ENCODE measurements at places on chromosomes 6 and 20.

DNA sequence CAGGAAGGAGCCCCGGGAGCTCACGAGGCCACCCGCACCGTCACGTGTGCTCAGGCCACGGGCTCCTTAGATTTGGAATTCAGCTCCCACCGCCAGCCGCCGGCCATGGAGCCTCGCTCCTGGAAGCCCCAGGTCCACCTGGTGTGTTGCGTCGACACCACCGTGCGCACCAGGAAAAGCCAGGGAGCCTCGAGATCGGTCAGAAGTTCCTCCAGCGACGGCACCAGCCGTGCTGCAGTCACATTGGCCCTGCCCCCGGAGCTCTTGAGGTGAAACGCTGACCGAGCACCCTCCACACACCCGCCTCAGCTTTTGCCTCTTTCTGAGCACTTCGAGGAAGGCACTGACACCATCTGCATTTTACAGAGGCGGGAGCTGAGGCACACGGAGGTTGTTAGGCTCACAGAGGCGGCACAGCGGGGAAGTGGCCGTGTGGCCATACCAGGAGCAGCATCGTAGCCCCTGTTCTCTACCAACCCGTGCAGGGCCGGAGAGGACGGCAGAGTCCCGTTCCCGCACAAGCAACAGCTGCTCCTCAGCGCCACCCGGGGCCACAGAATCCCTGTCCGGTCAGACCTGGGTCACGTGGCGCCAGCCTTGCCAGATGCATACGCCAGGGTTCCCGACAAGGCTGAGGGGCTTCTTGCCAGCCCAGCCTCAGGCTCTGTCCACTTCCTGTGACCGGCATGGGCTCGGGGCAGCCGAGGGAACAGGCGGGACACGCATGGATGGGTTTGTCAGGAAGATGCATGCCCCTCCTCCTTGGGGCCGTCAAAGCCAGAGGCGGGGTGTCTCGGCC is 7.6 kb downstream of the NKAIN4 start:
- peak; percentile 56 for DNase-seq

GRCh38 chr6:75285283-75285639 is 669 bp upstream of the TMEM30A start:
- DNase-seq, result no peak

DNA sequence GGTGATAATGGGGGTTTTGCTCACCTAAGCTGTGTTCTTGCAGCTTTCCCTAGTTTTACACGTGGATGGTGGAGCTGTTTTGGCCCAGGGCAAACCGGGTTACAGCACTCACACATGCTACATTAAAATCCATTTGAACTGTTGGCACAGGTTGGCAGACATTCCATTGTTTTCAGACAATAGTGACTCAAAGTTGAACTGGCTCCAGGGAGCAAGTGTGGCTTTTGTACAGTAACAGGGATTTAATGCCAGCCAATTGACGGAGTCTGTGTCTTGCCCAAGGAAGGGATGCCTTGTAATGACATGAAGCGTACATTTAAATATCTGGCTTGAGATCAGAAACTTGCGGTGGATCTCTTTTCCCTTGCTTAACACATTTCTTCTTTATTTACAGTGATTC is 183.1 kb downstream of the DTNBP1 start:
- DNase-seq, result no peak

DNA sequence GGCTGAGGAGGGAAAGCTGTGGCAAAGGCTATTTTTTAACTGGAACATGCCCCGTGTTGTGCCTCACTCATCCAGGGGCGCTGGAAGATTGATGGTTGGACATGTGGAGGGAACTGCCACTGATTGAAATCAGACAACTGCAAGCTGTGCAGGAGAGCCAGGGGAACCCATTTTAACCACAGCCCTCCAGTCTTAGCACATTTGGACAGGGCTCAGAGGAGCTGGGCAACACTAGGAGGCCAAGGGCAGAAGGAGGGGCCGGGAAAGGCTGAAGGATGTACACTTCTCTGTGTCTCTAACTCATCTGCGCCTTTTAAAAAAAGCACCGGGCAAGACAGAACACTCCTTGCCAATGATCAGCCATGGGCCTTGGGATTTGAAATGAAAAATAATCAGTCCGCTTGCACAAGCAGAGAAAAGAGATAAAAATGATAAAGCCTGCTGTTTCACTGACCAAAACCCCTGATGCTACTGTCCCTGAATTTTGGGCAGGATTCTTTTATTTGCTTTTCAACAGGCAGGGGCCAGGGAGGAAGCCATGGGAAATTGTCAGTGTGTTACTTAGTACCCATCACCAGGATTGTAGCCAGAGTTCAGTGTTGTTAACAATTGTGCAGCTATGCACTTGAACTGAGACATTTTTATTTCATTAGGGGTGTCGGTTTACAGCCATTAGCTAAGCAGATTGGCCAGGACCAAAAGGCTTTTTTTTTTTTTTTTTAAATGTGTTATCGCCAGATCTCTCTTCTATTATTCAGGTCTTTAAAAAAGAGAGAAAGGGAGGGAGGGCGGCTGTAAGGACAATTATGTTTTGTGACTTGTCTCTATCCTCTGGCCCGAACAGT is 109.3 kb upstream of the EYA4 start:
- DNase-seq, result peak; percentile 28

- no peak for DNase-seq
Observed at GRCh38 chr6:548091-548490, 108.8 kb downstream of the HUS1B start.

DNA sequence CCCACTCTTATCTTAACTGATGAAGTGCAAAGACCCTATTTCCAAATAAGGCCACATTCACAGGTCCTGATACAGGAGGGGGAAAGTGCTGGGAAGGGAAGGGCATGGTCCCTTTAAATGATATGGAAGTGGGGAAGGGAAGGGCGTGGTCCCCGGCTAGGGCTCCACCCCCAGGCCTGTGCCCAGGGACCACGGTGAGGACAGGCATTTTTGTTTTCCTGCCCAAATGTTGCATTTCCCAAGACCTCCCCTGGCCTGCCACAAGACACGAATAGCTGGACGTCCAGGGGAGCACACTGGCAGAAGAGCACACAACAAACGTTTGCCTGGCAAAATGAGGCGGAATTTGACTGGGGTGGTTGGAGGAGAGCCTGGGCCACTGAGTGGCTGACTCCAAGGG is 16.1 kb upstream of the HFE start:
- no peak for DNase-seq

DNA sequence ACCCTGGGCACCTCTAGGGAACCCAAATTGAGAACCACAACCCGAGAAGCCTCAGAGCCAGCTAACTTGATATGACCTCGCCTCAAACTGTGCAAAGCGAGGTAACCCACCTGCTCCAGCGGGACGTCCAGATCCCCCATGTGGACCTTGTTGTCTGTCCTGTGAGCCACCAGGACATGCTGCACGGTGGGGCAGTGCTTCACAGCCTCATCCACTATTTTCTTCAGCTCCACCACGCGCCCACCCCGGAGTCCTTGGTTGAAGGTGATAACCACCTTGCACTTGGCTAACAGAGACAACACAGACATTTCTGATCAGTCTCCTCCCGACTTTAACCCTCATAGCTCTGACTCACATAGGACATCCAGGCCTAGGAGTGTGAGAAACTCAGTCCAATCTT is 30.8 kb upstream of the APMAP start:
- no peak for DNase-seq

Data from SK-N-SH (cell line).